ENCODE measurements at places on chromosomes 11 and 22. TPM values are rescaled to one million over a fixed set of nuclear protein-coding genes. Genes with fewer than 3 reads are reported as not detected.

RFPL2 gene
- not detected for total RNA-seq

LRRC51 gene
- 8.1 TPM for total RNA-seq

CD82 gene
- 28.2 TPM for total RNA-seq

SLC22A8 gene
- total RNA-seq = not detected

MRGPRE gene
- not detected for total RNA-seq

SCN3B gene
- under 0.01 TPM for total RNA-seq
